GDM1 (cell line): ENCODE measurements at places on chromosomes 7 and 10.

GRCh38 chr10:22345301-22346095, at the start of gene SPAG6:
SPAG6 (plus strand) TSS chr10:22345496; CDS start chr10:22345612, 116 bp downstream.
- DNase-seq = peak; percentile 37

DNA sequence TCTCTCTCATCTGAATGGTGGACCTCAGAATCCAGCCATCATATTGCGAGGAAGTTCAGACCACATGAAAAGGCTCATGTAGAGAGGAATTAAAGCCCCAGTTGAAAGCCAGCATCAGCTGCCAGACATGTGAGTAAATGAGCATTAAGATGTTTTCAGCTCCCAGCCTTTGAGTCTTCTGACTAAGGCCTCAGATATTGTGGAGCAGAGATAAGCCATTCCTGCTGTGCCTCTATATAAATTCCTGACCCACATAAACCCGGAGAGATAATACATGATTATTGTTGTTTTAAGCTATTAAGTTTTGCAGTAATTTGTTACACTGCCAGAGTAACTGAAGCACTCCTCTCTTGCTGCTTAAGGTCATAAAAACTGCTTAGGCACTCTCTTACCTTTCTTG, 14.6 kb downstream of the FAM149B1 start:
- DNase-seq = no peak

- no peak for DNase-seq
Measured at GRCh38 chr10:130510755-130511154, 374.6 kb downstream of the GLRX3 start.

- DNase-seq = no peak
Measured at GRCh38 chr7:17722798-17723197, 217.5 kb downstream of the SNX13 start.

DNA sequence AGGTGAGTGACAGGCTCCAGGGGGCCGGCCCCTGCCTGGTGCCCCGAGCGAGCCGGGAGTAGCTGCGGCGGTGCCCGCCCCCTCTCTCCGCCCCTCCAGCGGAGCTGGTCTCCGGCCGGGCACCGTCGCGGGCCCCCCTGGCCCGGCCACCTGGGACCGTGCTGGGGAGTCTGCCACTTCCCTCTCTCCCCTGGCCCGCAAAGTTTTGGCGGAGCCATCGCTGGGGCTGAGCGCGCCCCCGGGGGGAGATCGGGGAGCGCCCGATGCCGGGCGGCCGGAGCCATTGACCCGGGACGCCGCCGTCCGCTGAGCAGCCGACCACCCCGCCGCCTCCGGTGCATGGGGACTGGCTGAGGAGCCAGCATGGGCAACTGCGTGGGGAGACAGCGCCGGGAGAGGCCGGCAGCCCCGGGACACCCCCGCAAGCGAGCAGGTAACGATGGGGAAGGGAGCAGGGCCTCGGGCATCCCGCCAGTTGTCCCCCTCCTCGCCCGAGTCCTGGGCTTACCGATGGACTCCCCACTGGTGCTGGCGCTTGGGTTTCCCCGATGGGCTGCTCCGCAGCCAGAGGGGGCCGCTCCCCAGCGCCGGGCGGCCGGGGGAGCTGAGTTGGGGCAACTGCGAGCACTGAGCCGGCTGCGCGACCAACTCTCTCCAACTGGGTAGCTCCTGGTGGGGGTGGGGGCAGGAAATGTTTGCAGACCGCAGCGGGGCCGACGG, at the start of gene UBTD1:
UBTD1 (plus strand) TSS at position 84 of the 720 bp plus-strand sequence; CDS start at position 364, 280 bp downstream.
- no peak for DNase-seq

DNA sequence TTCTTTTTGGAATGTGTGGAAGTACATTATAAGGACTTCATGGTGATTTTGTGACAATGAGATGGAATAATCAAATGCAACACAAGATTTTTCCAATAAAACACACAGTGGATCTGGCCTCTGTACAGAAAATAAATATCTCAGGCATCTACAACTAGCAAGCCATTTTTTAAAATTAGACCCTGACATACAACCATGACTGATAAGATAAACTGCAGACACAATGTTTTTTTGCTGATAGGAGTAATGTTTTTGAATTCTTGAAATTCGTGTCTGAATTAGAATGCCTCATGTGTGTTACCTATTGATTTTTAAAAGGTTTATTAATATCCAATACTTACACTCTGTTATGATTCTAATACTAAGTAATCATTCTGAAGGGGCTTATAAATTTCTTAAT, 328.1 kb downstream of the HGF start:
- no peak for DNase-seq

- no peak for DNase-seq
Measured at GRCh38 chr10:79305988-79306387, 41.3 kb upstream of the PPIF start.

DNA sequence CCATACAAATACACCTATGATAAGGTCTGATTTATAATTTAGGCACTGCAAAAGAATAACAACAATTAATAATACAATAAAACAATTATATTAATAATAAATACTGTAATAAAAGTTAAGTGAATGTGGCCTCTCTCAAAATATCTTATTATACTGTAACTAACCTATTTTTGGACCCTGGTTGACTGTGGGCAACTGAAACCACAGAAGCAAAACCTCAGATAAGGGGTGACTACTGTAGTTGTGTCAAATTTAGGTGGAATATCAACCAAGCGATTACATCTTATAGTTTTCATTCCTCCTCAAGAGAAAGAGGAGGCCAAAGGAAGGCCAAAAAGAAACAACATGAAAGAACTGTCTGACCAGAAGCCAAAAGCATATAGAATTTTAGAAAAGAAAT, 103.9 kb downstream of the SKAP2 start:
- DNase-seq = no peak

- peak; percentile 48 for DNase-seq
Measured at GRCh38 chr10:5684971-5685763, 529 bp downstream of the TASOR2 start.

DNA sequence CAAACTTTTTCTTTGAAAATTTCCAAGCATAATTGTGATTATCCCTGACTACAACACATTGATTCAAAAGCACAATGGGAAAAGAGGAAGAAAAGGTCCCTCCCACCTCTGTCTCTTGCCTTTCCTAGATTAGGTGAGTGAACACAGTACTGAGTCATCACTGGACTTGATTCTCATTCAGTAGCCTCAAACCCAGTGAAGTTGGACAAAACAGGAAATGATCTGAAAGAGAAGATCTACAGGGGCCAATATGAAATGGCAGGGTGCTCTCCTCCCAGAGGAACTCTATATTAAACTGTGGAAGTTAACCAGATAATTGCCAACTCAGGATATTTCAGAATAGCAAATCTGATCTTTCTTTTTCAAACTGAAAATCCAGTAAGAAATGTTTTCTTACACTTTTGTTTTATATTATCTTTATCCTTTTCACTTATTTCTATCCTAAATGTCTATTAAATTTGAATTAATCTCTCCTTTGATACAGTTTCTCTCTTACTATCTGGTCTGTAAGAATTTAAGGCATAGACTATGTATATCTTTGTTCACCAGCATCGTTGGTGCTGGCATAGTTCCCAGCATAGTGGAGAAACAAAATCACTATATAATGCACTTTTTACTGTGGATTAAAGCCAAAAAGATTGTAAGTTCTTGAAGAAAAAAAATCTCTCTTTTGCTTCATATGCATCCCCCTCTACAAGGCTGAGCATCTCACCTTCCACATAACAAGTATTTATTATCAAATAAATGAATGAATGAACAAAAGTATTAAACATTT, 41.4 kb upstream of the IKZF1 start:
- peak; percentile 27 for DNase-seq
